T follicular helper cell (primary cell): ENCODE measurements at places on chromosomes 2 and 18.

DNA sequence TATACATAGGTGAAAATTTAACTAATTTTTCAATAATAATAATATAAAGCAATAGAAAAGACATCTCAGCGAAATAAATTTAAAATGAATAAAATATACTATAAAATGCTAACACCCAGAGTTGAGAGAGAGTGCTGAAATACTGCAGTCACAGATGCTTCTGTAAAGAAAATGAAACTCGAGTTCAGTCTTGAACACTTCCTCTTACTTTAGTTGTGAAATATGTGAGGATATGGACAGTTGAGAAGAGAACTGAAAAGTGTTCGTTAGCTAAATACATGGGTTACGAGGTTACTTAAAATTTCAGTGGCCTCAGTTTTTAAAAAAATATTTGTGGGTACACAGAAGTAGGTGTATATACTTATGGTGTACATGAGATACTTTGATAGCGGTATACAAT is 106.8 kb downstream of the DNAH7 start:
- no peak for DNase-seq

GRCh38 chr18:3010086-3010485 is 2.9 kb downstream of the LPIN2 start:
- no peak for DNase-seq

DNA sequence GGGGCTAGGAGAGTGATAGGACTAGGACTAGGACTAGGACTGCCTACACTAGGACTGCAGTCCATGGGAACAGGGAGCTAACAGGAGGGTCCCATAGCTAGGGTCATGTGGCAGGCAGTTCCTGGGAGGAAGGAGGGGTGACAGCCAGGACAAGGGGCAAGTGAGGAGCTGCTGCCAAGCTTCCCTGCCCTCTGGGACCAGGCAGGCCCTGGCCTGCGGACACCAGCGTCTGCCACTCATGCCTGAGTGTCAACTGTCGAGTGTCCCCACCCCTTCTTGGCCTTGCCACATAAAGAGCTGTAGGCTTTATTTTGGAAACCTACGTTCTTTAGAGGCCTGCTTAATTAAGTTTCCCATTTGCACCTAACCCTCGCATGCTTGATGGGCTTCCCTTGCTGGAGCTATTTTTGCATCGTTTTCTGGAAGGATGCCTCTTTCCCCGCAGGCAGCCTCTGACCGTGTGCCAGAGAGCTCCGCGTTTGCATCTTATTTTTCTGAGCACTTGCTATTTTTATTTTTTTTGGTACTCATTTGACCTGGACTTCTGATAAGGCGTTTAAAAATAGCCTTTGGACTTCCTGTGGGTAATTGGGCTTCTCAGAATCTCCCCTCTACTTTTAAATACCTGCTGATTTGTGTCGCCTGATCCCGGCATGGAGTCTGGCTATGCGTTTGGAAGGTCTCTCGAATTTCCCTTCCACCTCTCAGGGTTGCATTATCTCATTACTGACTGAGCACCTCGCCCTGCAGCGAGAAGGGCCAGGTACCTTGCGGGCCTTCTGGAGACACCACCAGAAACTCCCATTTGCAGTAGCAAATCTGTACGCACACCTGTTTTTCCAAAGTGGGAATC is 66.4 kb downstream of the SH3RF3 start:
- DNase-seq: no peak

- DNase-seq: peak; percentile 24
Observed at GRCh38 chr2:25041307-25041927, 459 bp upstream of the EFR3B start.

GRCh38 chr2:231554748-231555545 is 24.7 kb upstream of the NMUR1 start:
- DNase-seq: no peak

DNA sequence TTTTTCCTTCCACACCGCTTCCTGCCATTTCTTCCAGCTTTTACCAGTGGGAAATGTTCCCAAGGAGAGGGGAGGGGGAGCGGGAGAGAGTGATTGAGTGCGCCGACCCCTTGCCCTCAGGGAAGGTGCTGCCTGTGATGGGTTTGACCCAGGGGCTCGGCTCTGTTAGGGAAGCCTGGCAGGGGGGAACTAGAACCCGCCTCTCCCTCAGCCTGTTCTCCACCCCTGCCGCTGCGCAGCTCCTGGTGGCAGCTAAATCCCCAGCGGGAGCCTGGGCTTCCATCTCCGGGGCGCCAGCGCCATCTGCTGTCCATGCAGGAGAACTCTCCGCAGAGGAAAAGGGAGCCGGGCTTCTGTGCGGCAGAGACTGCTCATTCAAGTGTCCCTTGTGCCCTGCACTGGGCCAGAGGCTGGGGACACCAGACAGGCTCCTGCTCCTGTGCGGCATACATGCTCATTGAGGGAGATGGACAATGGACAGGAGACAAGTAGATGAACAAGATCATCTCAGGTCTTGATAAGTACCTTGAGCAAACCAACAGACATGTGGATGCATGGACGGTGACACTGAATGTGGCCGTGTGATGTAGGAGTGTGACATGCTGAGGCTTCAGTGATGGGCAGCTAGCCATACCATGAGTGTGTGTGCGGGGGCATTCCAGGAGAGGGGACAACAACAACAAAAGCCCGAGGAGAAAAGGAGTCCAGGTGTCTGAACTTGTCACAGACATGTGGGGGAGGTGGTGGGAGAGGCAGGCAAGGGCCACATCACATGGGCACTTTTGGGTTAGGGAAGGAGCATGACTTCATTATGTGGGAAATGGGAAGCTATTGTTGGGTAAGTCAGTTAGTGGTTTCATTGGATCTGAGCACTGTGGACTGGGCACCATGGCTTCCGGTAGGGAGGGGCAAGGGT is 13.3 kb downstream of the CHPF start:
- peak; percentile 73 for DNase-seq

GRCh38 chr18:8367217-8367988 is 241.8 kb upstream of the RAB12 start:
- DNase-seq: no peak

DNA sequence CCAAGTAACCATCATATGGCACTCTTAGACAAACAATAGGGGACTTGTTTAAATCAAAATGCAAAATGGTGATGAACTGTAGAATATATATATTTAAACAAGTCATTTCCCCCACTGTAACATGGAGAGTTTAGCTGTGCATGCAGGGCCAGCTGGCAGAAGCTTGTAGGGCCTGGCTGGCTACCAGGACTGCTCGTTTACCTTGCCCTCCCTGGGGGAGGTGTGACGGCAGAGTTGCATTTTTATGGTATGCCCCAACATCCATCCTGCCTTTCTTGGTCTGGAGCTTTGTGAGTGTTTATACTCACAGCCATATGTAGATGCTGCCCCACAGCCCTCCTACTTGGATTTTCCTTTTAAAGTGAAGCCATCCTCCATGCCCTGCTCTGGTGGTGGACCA is 101.7 kb upstream of the ZFP36L2 start:
- no peak for DNase-seq

GRCh38 chr2:191626497-191627151 is 51.3 kb upstream of the NABP1 start:
- no peak for DNase-seq

GRCh38 chr2:196293751-196294515 is 122.6 kb upstream of the STK17B start:
- no peak for DNase-seq

- DNase-seq: no peak
Observed at GRCh38 chr2:176142281-176142680, 9.1 kb upstream of the HOXD4 start.

- no peak for DNase-seq
Observed at GRCh38 chr2:237455764-237456163, 31.3 kb upstream of the MLPH start.

GRCh38 chr2:182522972-182523473 is 96.2 kb upstream of the PDE1A start:
- no peak for DNase-seq

DNA sequence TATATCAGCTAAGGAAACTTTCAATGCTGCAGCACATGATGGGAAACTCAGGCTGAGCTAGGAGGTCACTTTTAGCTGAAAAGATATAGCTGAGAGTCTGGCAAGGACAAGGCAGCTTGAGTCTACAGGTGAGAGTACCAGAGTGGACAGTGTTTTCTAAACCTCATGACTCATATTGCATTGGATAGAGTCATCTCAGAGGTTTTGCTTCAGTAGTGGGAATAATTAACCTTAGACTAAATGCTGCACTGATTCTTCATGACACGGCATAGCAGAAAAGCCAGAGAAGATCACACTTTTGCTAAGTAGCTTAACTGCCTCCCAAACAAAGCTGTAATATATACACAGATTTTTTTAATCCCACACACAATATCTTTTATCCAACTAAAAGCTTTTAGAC is 865.0 kb upstream of the CDH2 start:
- DNase-seq: no peak

- DNase-seq: no peak
Observed at GRCh38 chr2:231568785-231569435, 23.8 kb upstream of the TEX44 start.

DNA sequence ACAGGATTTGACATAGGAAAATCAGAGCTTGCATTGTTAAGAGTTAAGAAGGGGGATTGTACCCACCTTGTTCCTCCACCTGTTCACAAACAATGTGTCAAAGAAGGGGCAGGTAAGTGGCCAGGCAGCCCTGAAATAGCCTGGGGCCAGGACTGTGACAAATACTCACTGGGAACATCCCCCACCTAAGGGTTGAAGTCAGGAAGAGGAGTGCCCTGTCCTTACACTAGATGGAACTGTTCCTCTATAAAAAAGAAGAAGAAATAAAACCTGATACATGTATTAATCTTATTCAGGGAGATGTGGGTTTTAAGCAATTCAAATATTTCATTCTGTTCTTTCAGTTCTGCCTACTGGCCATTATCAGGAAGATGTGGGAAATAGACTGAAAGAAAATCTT is 41.9 kb downstream of the TACR1 start:
- no peak for DNase-seq

DNA sequence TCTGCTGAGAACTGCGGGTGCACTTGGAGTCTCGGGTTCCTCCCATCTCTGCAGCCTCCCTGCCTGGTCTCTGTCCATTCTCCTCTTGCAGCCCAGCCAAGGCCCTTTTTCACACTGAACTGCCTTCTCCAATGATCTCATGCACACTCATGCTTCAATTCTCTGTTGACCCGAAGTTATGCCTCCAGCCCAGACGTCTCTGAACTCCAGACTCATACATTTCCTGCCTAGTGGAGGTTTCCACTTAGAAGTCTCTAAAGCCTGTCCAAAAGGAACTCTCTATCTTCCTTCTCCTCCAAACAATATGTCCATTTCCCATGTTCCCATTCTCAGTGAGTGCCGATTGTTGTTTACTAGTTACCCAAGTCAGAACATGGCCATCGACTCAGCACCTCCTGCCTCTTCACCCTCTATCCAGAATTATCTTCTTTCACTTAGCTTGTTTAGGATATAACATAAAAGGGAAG is 155.2 kb downstream of the IRS1 start:
- no peak for DNase-seq

DNA sequence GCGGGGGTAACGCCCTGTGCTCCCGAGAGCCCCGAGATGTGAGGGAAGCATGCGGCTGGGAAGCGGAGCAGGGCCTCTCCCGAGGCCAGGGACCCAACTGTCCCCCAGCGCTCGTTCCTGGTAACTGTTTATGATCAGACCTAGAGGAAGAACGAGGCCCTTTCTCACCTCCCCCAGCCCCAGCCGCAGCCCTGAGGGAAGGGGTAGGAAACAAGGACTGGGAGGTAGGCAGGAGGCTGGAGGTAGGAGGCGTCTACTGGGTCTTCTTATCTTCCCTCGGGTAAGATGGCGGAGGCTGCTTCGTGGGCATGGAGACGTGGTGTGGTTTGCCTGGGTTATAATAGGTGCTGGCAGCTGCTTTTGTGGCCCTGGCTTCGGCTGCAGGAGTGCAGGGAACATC is 335.8 kb downstream of the ZNF521 start:
- no peak for DNase-seq

DNA sequence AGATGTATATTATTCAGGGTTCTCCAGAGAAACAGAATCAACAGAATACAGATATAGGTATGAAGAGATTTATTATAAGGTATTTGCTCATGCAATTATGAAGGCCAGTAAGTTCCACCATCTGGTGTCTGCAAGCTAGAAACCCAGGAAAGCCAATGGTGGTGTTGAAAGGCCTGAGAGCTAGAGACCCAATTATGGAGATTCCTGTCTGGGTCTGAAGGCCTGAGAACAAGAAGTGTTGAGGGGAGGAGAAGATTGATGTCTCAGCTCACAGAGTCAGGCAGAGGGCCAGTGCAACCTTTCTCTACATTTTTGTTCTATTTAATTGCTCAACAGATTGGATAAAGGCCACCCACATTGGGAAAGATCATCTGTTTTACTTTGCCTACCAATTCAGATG is 524.2 kb upstream of the CRIM1 start:
- no peak for DNase-seq

DNA sequence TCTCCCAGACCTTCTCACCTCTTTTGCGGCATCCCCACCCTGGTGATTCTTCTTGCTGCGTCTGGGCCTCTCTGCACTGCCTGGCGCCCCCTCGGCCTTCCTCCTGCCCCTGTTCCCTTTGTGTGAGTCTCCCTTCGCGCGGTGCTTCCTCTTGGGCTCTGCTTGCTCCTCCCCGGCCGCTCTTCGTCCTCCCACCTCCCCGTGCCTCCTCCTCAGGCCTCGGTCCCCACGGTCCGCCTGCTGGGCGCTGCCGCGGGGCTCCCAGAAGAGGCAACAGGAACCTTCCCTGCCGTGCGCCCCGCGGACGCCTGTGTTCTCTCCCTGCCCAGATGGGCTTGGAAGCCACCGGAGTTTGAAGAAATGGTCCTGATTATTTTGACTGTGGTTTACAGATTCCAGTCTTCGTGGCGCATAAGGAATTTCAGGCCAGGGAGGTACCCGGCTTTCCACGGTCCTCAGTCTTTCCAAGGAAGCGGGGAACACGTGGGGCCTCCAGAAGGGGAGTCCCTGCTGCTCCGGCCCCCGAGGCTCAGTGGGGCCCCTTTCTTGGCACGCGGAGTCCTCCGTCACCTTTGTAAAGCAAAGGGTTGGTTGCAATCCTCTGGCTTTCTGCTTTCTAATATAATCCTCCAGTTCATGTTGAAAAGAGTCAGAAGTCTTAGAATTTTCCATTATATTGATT is 13.1 kb downstream of the RNU2-63P start:
- no peak for DNase-seq

DNA sequence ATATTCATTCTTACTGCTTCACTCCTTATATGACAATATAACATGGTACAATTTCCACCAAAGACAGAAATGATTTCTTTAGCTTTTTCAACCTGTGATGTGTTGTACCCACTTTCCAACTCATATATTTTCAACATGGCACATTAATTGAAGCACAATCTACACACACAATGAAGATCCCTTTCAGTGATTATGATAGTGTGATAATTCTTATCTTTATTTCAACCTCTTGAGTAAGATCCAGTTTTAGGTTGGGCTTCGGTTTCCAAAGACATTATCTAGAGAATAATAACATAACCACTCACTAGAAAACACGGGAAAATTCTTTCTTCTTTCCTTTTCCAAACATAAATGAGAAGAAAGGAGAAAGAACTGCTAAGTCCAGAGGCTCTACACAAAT is 3.4 kb upstream of the DSG3 start:
- no peak for DNase-seq

GRCh38 chr2:96203130-96204028 is 5.2 kb downstream of the STARD7 start:
- DNase-seq: no peak
